Hematopoietic multipotent progenitor cell treated with erythropoietin and hydrocortisone succinate and interleukin-3 and kit ligand, for 15 days (in vitro differentiated cells): ENCODE measurements at places on chromosomes 3 and 15.
A peak's percentile ranks its signal among the peaks of the same experiment; 100 is the strongest.

- no peak for DNase-seq
These were observed 2.1 kb upstream of the EIF5A2 start for GRCh38 chr3:170910542-170910941.

- DNase-seq = no peak
These were observed 217.0 kb upstream of the ICE2 start for GRCh38 chr15:60695713-60696522.

DNA sequence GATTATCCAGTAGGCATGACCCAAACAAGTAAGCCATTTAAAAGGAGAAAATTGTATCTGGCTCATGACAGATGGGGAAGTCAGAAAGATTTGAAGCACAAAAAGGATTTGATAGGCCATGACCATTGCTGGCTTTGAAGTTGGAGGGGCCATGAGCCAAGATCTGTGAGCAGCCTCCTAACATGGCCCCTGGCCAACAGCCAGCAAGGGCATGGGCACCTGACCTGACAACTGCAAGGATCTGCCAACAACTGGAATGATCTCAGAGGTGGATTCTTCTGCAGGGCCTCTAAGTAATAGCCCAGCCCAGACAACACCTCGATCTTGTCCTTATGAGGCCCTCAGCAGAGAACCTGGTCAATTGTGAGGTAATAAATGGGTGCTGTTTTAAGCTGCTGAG, 93.0 kb downstream of the ARNT2 start:
- no peak for DNase-seq

DNA sequence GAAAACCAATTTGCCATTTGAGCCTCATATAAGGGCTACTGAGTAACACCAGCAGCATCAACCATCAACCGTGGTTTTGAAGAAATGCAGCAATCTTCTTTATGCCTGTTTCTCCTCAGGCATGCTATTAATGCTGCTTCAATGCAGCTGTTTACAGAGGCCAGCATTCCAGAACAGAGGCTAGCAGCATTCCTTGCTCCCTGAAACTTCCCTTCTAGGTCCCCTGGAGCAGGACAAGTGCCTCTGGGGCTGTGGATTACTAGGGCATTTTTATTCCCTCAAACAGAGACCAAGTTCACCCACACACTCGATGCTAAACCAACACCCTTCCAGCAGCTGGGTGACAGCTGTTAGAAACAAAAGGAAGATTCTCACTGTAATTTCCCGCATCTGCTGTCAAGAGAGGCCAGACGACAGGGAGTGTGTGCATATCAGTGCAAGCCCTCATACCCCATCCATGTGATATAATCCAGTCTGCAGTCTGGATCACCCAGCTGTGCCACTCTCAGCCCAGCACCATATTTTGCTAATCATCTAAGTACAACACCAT, 57.5 kb downstream of the HOMER2 start:
- DNase-seq = no peak

DNA sequence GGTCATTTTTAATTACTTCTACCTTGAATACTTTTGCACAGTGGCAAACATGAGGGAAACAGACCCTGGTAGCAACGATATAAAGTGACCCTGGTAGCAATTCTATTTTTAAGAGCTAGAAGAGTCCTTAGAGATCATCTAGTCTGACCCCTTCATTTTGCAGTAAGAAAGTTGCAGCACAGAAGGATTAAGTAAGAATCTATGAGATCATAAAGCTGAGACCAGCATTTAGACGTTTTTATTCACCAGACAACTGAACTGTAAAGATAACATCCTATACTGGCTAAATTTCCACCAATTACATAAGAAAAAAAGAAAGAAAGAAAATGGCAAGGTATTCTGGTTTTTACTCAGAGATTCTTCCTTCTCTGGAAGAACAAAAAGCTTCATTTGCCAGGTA, 49.9 kb downstream of the LRRFIP2 start:
- peak; percentile 22 for DNase-seq

- no peak for DNase-seq
These were observed 2.7 kb upstream of the AMOTL2 start for GRCh38 chr3:134376786-134377426.

DNA sequence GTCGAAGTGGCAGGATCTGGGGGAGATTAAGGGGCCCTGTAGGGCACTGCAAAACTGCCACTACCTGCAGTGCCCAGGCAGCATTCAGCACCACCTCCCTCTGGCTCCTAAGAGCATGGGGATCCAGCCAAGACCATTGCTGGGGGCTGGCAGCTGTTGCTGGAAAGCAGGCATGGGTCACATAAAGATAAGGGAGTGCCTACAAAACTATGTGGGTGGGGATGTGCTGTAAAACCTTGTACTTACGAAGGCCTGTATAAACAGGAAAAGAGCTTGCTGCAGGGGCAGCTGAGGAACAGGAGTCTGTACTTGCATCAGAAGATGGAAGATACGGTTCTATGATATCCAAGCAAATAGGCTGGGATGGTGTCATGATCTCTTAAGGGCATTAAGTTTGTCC, 27.1 kb downstream of the IL20RB start:
- no peak for DNase-seq
